ENCODE measurements at places on chromosomes 6 and 20. TPM values are rescaled to one million over a fixed set of nuclear protein-coding genes. Genes with fewer than 3 reads are reported as not detected.

Gene CHMP4B
- total RNA-seq = 79.4 TPM

Gene RAET1L
- not detected for total RNA-seq

Gene GJA10
- not detected for total RNA-seq

GRCh38 chr6:16334671-16335070 lies 96.3 kb downstream of the GMPR start:
- no peaks in the 10 kb centered on the region for H3K27me3 ChIP-seq
- no peak overlapping the region for H3K27ac ChIP-seq
- no peak overlapping the region for H3K4me3 ChIP-seq
- DNase-seq = no peak
- H3K4me1 ChIP-seq = peaks cover 11% of the 10 kb centered on the region

- H3K4me1 ChIP-seq = no peaks in the 10 kb centered on the region
- H3K27ac ChIP-seq = no peak overlapping the region
- H3K27me3 ChIP-seq = peaks cover 98% of the 10 kb centered on the region
- DNase-seq = no peak
- no peaks in the 10 kb centered on the region for H3K36me3 ChIP-seq
These were observed 15.5 kb downstream of the FOXA2 start for GRCh38 chr20:22568872-22569344.

DNA sequence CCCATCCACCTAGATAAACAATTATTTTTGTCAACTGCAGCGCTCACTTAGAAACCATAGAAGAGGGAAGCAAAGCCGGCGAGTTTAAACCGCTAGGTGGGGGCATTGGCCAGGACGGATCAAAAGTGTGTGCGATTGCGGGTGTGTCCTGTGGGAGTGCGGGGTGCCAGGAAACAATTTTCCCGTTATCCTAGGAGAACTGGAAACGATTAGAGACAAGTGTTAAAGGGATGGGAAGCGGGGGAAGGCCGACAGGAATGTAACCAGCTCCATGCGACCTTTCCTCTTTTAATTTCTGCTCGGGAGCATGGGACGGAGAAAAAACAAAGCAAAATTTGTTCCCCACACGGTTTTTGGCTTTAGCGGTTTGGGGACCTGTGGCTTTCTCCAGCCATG lies 2.8 kb upstream of the HTR1B start:
- no peak for DNase-seq
- H3K4me3 ChIP-seq = peak overlapping the region; percentile 89
- H3K27me3 ChIP-seq = peaks cover 78% of the 10 kb centered on the region
- H3K36me3 ChIP-seq = no peaks in the 10 kb centered on the region

Gene NSFL1C
- total RNA-seq = 76.7 TPM

DNA sequence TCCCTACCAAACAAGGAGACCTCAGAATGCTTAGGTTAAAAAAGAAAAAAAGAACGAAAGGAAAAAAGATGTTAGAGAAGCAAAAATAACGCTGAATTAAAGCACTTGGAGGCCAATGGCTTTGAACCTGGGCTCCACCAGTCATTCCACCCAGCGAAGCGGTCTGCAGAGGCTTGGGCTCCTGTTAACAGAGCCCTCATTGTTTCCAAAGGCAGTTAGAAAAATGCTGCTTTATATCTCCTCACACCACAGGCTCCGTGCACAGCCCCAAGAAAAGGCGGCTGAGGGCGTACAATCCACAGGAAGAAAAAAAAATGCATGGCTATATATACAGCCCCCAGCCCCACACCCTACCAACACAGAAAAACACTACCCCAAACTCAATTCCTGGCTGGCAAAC lies 255.9 kb downstream of the FOXC1 start:
- peaks cover 23% of the 10 kb centered on the region for H3K27me3 ChIP-seq
- H3K27ac ChIP-seq = peak overlapping the region; percentile 43
- no peak for DNase-seq

GRCh38 chr6:143872201-143872600 lies 7.9 kb downstream of the ZC2HC1B start:
- no peak for DNase-seq
- H3K4me1 ChIP-seq = no peaks in the 10 kb centered on the region
- no peak overlapping the region for H3K4me3 ChIP-seq
- no peak overlapping the region for H3K27ac ChIP-seq

GRCh38 chr6:92989656-92990055 lies 429.7 kb downstream of the EPHA7 start:
- H3K4me1 ChIP-seq = peaks cover 3% of the 10 kb centered on the region
- H3K36me3 ChIP-seq = no peaks in the 10 kb centered on the region
- H3K27ac ChIP-seq = no peak overlapping the region
- no peak overlapping the region for H3K4me3 ChIP-seq
- DNase-seq = no peak

Gene RRAGD
- total RNA-seq = 5.6 TPM

DNA sequence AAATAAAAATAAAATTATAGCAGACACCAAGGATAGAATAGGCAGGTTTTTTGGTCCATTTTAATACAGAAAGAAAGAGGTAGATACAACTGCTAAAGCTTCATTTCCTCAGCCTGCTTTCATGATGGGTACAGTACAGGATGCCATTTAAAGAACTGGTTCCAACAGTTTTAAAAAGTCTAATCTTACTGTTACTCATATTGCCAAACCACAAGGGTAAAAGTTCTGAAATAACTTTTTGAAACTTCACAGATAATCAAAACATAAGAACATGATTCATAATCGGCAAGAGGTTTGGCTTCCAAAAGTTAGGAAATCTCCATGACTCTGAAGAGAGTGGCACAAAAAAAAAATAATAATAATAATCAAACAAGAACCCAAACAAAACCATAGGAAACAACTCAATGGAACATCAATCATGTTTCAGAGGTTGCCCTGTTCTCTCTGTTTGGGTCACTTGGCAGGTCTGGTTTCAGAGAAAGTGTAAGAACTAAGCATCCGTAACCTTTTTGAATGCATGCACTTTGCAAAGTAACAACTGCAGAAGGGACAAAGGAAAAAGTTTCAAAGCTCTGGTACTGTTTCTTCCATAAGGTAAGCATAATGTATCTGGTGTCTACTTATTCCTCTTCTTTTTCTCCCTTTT lies 79.7 kb downstream of the SMLR1 start:
- no peak overlapping the region for H3K4me3 ChIP-seq
- H3K36me3 ChIP-seq = peaks cover 8% of the 10 kb centered on the region
- no peaks in the 10 kb centered on the region for H3K27me3 ChIP-seq
- DNase-seq = no peak
- no peak overlapping the region for H3K27ac ChIP-seq

DNA sequence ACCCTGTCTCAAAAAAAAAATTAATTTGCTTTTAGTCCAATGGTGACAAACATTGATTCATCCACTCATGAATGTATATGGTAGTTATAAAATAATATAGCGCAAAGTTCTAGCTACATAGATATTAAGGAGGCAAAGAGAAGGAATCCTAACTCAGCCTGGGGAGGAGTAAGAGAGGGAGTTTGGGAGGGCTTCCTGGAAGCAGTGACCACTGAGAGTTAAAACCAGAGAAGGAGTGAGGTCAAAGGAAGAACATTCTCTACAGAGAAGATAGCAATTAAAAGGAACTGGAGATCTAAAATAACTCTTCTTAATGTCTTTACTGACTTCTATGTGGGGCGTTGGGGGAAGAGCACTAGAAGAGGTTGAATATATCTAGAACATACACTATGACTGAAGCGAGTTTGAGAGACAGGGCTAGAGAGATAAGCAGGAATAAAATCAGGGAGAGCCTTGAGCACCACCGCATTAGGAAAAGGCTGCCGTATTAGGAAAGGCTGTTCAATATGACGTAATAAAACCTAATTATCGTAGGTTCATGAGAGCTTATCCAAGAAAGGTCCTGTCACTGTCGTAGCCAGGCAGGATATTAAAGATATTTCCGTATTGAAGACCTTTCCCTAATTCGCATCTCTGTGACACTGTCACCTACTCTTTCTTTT lies 81.8 kb upstream of the CNKSR3 start:
- no peaks in the 10 kb centered on the region for H3K27me3 ChIP-seq
- H3K36me3 ChIP-seq = no peaks in the 10 kb centered on the region
- peaks cover 12% of the 10 kb centered on the region for H3K4me1 ChIP-seq
- H3K27ac ChIP-seq = peak overlapping the region; percentile 45
- no peak for DNase-seq
- H3K4me3 ChIP-seq = no peak overlapping the region

Gene NANP
- 6.7 TPM for total RNA-seq

Gene BMP2
- total RNA-seq = 9.2 TPM

Gene FOXS1
- 2.5 TPM for total RNA-seq

GRCh38 chr20:54550776-54551396 lies 75.5 kb downstream of the DOK5 start:
- H3K4me1 ChIP-seq = no peaks in the 10 kb centered on the region
- no peaks in the 10 kb centered on the region for H3K27me3 ChIP-seq
- H3K27ac ChIP-seq = no peak overlapping the region
- DNase-seq = no peak
- H3K36me3 ChIP-seq = no peaks in the 10 kb centered on the region

All from mesothelial cell of epicardium (in vitro differentiated cells).